Activated CD8-positive, alpha-beta T cell treated with anti-CD3 and anti-CD28 coated beads for 36 hours (primary cell): ENCODE measurements at places on chromosomes 3 and 15. TPM values are rescaled to one million over a fixed set of nuclear protein-coding genes. Genes with fewer than 3 reads are reported as not detected.
A peak's percentile ranks its signal among the peaks of the same experiment; 100 is the strongest.

The IL5RA gene
- total RNA-seq, result not detected

- peaks cover 2% of the 10 kb centered on the region for H3K27me3 ChIP-seq
- H3K4me1 ChIP-seq, result peaks cover 6% of the 10 kb centered on the region
- H3K4me3 ChIP-seq, result no peak overlapping the region
These were observed 27.2 kb downstream of the CYFIP1 start for GRCh38 chr15:22952796-22953579.

The ATP13A5 gene
- not detected for total RNA-seq

DNA sequence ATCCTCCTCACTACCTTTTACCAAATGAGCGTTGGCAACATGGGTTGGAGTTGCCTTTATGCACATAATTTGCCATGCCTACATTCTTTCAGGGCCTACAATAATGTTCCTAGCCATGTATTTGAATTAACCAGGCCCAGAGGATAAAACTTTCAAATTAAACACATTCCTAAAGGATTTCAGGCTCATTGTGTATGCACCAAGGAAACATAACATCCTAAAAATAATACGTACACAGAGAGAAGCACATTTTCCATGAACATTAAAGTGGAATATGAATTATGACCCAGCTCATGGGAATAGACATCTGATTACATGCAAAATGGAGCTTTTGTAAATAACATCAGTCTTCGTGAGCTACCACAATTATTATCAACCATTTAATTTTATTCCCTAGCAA lies 203.3 kb downstream of the RORA start:
- DNase-seq, result no peak
- H3K4me1 ChIP-seq, result no peaks in the 10 kb centered on the region

DNA sequence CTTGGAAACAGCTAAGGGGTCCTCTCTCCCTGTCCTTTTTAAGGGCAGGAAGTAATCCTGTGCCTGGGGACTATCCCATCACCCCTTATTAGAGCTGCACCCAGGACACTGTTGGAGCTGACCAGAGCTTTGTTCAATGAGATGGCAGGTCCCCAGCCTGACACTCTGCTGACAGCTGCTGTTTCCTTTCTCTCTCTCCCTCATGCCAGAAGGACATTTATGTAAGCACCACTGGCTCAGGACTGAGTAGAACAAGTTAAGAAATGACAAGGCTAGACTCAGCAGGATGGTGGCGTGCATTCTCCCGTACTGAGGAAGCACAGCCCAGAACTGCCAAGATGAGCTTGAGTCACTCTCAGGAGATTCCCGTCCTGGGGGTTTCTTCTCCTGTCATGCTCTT lies 17.3 kb downstream of the GJD2 start:
- peaks cover 11% of the 10 kb centered on the region for H3K27me3 ChIP-seq
- H3K27ac ChIP-seq, result no peak overlapping the region
- H3K4me3 ChIP-seq, result no peak overlapping the region
- no peaks in the 10 kb centered on the region for H3K4me1 ChIP-seq

DNA sequence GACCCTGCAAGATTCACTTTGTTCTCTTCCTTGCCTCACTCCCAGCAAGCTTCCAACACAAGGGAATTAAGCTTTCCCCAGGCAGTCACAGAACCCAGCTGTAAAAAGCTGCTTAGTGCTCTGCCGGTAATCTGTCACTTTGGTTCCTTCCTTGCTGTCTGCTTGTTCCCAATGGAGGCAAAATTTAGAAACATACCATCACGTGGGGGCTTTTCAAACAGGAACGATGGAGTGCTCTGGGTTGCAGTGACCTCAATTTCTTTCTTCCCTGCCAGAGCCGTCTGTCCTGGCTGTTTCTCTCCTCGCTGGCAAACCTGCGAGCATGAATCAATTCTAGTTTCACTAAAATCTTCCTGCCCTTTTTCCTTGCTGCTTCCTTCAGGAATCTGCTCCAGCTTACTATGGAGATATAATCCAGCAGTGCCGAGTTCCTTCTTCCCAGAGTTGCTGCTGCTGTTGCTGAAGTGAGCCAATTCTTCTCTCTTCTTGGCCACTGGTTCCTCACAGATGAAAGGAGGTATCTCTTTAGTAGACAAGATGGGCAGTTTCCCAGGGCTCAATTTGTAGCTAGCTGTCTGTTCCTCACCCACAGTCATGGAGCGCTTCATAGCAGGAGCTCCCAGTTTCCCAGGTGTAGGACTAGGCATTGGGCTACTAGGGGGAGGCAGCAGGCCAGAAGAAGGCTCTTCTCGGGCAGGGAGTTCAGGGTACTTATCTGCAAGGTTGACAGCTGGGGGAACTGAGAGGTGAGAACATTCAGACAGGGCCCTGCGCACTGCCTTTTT lies 88.1 kb downstream of the DHX30 start:
- no peak for DNase-seq
- H3K4me1 ChIP-seq, result no peaks in the 10 kb centered on the region
- no peak overlapping the region for H3K4me3 ChIP-seq
- no peak overlapping the region for H3K27ac ChIP-seq
- H3K27me3 ChIP-seq, result no peaks in the 10 kb centered on the region

- peaks cover 63% of the 10 kb centered on the region for H3K4me1 ChIP-seq
- peak overlapping the region; percentile 93 for H3K4me3 ChIP-seq
- H3K27me3 ChIP-seq, result peaks cover 2% of the 10 kb centered on the region
- peak overlapping the region; percentile 28 for H3K27ac ChIP-seq
These were observed 3.6 kb downstream of the CTNNB1 start for GRCh38 chr3:41202834-41203345.

The CNBP gene
- 454 TPM for total RNA-seq

DNA sequence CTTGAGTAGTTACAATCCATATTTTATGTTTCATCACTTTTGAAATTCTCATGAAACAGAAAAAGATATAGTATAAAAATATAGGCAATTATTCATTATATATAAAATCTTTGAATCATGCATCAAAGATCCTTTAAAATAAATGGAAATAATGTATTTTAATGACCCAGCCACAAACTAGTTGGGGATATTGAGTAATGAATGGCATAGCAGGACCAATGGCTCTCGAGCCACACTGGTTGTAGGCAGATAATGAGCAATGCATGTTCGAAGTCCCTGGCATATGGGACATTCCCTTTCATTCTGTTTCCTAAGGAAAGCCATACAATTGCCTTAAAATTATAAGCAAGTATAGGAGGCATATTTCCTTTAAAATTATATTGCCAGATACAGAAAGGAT lies 107.4 kb upstream of the IL12A start:
- H3K4me1 ChIP-seq, result no peaks in the 10 kb centered on the region
- H3K36me3 ChIP-seq, result no peaks in the 10 kb centered on the region
- H3K27ac ChIP-seq, result no peak overlapping the region
- DNase-seq, result no peak

- no peaks in the 10 kb centered on the region for H3K36me3 ChIP-seq
- H3K4me3 ChIP-seq, result no peak overlapping the region
- no peaks in the 10 kb centered on the region for H3K4me1 ChIP-seq
- peaks cover 2% of the 10 kb centered on the region for H3K27me3 ChIP-seq
- DNase-seq, result no peak
These were observed 25.8 kb upstream of the PRICKLE2 start for GRCh38 chr3:64251019-64251418.

- H3K27ac ChIP-seq, result no peak overlapping the region
- H3K36me3 ChIP-seq, result peaks cover 10% of the 10 kb centered on the region
- peaks cover 4% of the 10 kb centered on the region for H3K4me1 ChIP-seq
- no peak overlapping the region for H3K4me3 ChIP-seq
- H3K27me3 ChIP-seq, result no peaks in the 10 kb centered on the region
- no peak for DNase-seq
These were observed 25.5 kb upstream of the SPTBN5 start for GRCh38 chr15:41919201-41919820.

- H3K4me3 ChIP-seq, result no peak overlapping the region
- H3K27me3 ChIP-seq, result no peaks in the 10 kb centered on the region
- no peak overlapping the region for H3K27ac ChIP-seq
- H3K4me1 ChIP-seq, result no peaks in the 10 kb centered on the region
- no peak for DNase-seq
These were observed 134.1 kb downstream of the ISL2 start for GRCh38 chr15:76470691-76471090.

DNA sequence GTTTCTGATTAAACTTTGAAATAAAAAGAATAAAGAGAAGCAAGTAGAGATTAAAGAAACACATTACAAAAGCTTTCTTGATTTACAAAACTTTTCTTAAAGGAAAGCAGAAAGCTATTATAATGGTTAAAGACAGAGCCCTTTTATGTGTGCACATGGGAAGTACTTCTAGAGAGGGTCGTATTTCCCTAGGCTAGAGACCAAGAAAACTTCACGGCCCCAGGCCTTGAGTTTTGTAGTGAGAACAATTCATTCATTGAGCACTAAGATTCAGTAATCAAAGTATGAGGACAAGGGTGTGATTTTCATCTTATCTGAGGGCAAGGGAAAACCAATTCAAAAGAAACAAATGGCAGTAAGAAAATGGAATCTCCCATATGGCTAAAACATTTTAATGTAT lies 854.1 kb downstream of the ROBO1 start:
- DNase-seq, result no peak
- no peaks in the 10 kb centered on the region for H3K36me3 ChIP-seq
- H3K27me3 ChIP-seq, result no peaks in the 10 kb centered on the region
- H3K4me1 ChIP-seq, result no peaks in the 10 kb centered on the region
- H3K4me3 ChIP-seq, result no peak overlapping the region

- H3K36me3 ChIP-seq, result peaks cover 15% of the 10 kb centered on the region
- no peak overlapping the region for H3K4me3 ChIP-seq
- H3K4me1 ChIP-seq, result peaks cover 13% of the 10 kb centered on the region
- H3K27me3 ChIP-seq, result no peaks in the 10 kb centered on the region
- DNase-seq, result no peak
These were observed 59.4 kb downstream of the CALML4 start for GRCh38 chr15:68145706-68146105.

The GALNT15 gene
- not detected for total RNA-seq

DNA sequence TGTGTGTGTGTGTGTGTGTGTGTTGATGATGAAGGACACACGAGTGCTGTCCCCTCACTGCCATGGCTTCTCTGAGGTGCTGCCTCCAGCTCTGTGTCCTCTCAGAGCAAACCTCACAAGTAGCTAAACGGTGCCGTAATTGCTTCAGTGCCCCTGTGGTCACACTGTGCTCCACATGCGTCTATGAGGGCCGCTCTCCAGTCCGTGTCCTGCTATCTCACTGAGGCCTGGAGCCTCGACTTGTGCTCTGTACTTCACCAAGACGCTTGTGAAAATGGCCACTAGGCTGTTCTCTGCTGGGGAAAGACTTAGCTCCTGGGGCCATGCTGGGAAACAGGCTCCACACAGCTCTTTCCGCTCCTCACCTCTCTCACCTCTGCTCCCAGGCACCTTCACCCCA lies 65.4 kb upstream of the CGNL1 start:
- H3K36me3 ChIP-seq, result no peaks in the 10 kb centered on the region
- H3K4me1 ChIP-seq, result no peaks in the 10 kb centered on the region
- DNase-seq, result no peak
- H3K4me3 ChIP-seq, result no peak overlapping the region
- peaks cover 11% of the 10 kb centered on the region for H3K27me3 ChIP-seq

- no peaks in the 10 kb centered on the region for H3K4me1 ChIP-seq
- DNase-seq, result no peak
- no peak overlapping the region for H3K27ac ChIP-seq
- peaks cover 20% of the 10 kb centered on the region for H3K27me3 ChIP-seq
These were observed 80.9 kb upstream of the RASGRF1 start for GRCh38 chr15:79171320-79172031.

The MUC13 gene
- not detected for total RNA-seq

DNA sequence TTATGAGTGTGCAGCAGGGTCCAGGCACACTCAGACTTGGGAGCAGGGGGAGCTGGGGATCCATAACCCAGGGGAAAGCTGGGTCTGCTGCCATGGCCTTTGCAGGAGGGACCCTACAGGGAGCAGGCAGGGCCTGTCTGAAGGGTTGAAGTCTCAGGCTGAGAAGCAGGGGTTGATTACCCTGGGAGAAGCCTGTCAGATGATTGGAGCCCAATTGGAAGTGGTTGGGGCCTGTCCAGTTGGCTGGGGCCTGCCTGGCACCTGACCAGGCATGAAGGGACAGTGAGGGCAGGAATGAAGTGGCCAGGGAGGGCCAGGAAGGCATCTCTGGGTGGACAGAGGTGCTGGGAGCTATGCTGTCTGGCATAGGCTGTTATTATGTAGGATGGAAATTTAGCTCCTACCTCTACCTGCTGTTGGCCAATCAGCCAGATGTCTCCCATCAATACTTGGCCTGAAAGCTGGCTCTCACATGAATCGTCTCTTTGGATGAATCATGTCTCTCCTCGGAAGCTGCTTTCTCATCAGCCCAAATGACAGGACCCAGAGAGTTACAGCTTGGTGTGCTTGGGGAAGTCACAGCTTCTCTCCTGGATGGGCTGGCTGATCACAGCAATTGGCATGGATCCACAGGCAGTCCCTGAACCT lies 27.4 kb upstream of the SLCO2A1 start:
- no peak overlapping the region for H3K27ac ChIP-seq
- no peak overlapping the region for H3K4me3 ChIP-seq
- H3K36me3 ChIP-seq, result no peaks in the 10 kb centered on the region
- H3K4me1 ChIP-seq, result no peaks in the 10 kb centered on the region
- no peak for DNase-seq

DNA sequence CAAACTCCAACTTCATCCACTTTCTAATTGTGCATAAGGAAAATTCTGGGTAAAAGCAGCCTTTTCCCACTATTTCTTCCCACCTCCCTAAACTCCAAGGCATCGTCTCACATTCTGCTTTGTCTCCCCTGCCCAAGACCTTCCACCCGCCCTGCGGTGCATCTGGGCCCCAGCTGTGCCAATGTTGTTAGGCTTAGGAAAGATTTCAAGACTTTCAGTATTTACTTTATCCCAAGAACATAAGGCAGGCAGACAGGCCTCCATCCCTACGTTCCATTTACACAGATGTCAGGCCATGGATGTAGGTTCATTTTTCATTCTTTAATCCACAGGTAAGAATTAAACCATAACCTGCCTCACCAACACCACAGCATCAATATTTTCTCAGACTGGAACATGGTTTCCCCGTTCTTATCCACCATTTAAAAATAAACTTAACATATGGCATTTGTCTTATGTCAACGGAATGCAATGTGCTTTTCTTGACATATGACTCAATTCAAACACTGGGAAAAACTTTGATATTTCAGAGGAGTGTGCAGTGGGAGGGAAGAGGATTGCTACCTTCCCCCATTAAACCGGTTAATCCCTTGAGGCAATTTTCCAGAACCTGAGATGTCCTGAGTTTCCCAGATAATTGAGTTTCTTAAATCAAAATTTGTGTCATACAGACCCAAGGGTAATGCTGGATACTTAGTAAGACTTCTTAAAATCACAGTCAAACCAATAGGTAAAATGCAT lies 238.0 kb upstream of the LRIG1 start:
- H3K4me1 ChIP-seq, result no peaks in the 10 kb centered on the region
- no peak overlapping the region for H3K27ac ChIP-seq
- no peaks in the 10 kb centered on the region for H3K36me3 ChIP-seq

The LTK gene
- 0.83 TPM for total RNA-seq

DNA sequence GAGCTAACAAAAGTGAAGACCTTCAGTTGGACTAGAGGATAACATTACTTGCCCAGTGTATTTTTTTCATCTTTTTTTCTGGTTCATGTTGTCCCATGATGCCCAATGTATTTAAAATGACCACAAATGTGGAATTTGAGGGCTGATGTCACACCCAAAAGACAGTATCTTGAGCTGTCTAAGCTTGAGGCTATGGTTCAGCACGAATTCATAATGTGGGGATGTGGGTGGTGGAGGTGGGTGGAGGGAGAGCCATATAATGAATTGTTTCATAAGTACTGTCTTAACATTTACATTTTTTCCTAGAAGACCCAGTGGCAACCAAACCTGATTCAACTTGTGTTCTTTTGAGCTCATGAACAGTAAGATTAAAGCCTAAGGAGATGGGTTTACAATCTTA lies 37.5 kb downstream of the CHAC1 start:
- no peak overlapping the region for H3K4me3 ChIP-seq
- H3K36me3 ChIP-seq, result peaks cover 55% of the 10 kb centered on the region
- H3K4me1 ChIP-seq, result peaks cover 28% of the 10 kb centered on the region
- peak overlapping the region; percentile 72 for H3K27ac ChIP-seq
- H3K27me3 ChIP-seq, result no peaks in the 10 kb centered on the region
